ENCODE measurements at places on chromosomes 12 and 14. TPM values are rescaled to one million over a fixed set of nuclear protein-coding genes. Genes with fewer than 3 reads are reported as not detected.

GRCh38 chr14:31346097-31346496 lies 74.3 kb downstream of the HEATR5A start:
- DNase-seq, result no peak

DNA sequence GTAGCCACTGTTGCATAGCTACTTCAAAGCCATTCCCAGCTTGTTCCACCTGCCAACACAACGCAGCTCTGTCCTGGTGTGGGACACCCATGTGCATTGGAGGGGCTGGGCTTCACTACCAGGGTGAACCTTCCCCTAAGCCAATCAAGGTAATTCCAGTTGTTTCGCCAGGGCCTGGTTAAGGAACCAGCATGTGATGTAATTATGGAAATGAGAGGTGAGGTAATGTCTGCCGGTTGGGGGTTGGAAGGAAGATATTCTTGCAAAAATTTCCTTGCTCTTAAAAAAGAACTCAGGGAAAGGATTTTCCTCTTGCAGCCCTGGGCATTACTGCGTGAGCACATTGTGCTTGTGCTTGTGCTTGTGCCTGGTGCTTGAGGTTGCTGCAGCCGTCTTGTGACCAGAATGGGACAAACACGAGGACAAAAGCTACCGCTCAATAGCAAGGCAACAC lies 14.9 kb downstream of the TUBA1C start:
- DNase-seq, result no peak

DNA sequence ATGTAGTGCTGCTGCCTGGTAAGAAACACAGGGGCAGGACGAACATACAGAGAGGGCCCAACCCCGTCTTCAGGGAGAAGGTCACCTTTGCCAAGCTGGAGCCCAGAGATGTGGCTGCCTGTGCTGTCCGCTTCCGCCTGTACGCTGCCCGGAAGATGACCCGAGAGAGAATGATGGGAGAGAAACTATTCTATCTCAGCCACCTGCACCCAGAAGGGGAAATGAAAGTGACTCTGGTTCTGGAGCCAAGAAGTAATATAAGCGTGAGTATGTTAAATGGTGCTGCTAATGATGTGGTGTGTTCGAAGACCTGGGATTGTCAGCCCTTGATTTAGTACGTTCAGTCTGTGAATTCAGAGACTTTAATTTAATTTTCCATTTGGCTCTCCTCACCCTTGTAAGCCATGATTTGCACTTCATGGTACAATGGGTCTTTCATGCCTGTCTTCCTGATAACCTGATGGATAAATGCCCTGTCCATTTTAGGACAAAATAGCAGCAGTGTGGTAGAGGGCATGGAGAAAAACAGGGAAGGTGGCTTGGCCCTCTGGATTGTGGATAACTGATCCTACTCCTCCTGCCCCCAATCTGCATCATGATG lies 318.9 kb downstream of the SNAPC1 start:
- no peak for DNase-seq

- no peak for DNase-seq
Observed at GRCh38 chr12:33041562-33041961, 145.0 kb upstream of the PKP2 start.

DNA sequence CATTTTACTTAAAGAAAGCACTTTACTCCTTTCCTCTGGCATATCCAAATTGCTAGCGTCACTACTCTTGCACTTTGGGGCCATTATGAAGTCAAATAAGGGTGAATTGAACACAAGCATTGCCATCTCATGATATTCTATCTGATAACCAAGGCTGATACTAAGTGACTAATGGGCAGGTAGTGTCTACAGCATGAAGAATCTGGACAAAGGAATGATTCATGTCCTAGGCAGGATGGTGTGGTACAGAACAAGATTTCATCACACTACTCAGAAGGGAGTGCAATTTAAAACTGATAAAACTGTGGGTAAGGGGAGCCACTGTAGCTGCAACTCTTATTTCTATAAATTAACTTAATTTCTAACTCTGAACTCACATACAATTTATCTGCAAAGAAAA lies 7.7 kb upstream of the SLC6A15 start:
- DNase-seq, result no peak

DNA sequence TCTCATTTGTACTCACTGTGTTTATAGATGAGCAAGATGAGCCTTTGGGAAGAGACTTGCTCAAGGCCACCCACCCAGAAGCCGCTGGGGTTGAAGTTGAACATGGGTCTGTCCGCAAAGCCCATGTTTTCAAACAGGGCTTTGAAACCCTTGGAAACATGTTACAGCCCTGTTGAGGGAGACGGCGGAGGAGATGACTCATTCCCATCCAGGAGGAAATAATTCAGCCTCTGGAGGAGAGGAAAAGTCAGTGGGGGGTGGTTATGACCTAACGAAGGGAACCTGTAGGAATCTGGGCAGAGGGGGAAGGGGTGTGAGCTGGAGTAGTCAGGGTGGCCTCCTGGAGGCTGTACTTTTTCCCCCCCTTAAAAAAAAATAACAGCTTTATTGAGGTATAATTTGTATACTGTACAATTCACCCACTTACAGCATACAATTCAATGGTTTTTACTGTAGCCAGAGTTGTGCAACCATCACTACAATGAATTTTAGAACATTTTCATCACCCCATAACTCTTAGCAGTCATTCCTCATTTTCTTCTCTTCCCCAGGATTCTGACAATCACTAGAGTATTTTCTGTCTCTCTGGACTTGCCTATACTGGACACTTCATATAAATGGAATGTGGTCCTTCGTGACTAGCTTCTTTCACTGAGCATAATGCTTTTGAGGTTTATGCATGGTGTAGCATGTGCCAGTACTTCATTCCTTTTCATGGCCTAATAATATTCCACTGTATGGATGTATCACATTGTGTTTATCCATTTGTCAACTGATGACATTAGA lies 1.9 kb upstream of the RIN3 start:
- DNase-seq, result no peak

CTDSP2 gene
- 55.0 TPM for polyA plus RNA-seq
